Activated CD4-positive, alpha-beta T cell treated with anti-CD3 and anti-CD28 coated beads for 4 hours (primary cell): ENCODE measurements at places on chromosomes 4 and X.
A peak's percentile ranks its signal among the peaks of the same experiment; 100 is the strongest.

DNA sequence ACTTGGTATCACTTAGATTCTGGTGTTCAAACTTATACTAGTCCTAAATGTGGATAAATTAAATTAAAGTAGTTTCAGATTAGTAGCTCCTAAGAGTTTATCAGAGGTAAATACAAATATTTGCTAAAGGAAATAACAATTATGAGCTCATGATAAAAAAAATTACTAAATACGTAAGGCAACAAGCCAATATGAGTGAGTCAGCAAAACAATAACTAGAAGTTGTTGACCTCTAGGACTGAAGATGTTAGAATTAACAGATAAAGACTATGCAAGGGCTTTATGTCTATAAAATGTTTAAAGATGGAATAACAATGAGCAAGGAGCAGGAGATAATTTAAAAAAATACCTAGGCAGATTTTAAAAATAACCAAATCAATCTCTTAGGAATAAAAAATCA, 195.8 kb downstream of the CLCN4 start:
- no peak for DNase-seq

- DNase-seq: no peak
Observed at GRCh38 chr4:6087669-6088341, 69.6 kb upstream of the C4orf50 start.

DNA sequence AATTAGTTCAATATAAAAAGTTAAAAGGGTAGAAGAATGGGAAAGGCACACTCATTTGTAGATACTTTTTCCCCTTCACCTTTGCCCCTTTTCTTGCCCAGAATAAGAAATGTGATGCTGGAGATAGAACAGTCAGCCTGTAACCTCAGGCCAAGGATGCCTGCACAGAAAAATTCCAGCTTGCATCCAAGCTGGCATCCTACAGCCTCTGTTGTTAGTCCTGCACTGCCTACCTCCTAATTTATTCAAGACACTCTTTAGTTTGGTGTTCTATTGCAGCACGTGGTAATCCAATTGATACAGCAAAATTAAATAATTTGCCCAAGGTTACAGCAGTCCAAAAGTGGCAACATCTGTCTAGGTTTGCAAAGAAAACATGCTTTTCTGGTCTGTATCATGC, 9.7 kb upstream of the USO1 start:
- no peak for DNase-seq

DNA sequence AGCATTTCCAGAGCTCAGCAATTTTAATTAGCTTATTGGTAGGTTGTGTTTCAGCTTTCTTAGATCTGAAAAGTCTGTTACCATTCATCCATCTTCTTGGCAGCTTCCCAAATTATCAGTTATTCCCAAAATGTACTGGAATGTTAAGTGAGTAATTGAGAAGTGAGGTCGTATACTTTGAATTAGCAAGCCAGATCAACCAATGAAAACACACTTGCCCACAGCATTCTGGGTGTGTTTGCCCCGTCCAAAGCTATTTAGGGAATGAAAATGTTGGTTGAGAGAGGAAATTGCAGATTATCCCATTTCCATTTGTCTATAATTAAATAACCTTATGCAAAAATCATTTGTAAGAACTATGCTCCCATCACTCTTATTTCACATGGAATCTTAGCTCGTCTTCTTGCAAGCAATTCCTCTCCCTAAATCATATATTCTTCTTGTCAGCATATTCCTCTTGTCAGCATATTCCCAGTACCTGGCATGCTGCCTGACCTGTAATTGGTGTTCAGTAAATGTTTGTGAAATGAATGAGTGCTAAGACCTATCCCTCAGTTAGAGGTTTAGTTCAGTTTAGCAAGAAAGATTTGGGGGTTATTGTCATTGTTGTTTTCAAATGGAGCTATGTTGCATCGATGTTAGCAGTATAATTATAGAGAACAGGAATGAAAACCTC, 23.3 kb upstream of the ANTXR2 start:
- DNase-seq: no peak

- DNase-seq: no peak
Observed at GRCh38 chrX:71846429-71846828, 64.2 kb upstream of the NHSL2 start.

GRCh38 chrX:66012094-66012534, 27.8 kb downstream of the VSIG4 start:
- DNase-seq: no peak

- peak; percentile 9 for DNase-seq
Observed at GRCh38 chrX:78024349-78025059, 55.1 kb upstream of the PGAM4 start.

- no peak for DNase-seq
Observed at GRCh38 chrX:66872771-66873170, 233.9 kb upstream of the EDA2R start.

DNA sequence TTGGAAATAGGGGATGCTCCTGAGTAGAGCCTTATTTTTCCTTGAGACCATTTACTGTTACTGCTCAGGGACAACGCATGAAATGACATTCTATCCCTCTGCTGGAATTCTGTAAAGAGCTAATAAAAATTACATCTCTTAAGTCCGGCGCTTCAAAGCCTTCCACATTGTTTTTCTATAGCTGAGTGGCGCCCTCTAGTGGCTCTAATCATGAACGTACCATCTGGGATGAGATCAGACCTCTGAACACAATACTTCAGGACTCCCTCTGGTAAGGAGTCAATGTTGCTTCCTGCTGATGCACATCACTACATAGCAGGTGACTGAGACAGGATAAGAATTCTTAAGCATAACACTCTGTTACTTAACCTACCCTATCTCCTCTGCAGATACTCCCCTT, 6.0 kb downstream of the HMGN5 start:
- DNase-seq: peak; percentile 57

DNA sequence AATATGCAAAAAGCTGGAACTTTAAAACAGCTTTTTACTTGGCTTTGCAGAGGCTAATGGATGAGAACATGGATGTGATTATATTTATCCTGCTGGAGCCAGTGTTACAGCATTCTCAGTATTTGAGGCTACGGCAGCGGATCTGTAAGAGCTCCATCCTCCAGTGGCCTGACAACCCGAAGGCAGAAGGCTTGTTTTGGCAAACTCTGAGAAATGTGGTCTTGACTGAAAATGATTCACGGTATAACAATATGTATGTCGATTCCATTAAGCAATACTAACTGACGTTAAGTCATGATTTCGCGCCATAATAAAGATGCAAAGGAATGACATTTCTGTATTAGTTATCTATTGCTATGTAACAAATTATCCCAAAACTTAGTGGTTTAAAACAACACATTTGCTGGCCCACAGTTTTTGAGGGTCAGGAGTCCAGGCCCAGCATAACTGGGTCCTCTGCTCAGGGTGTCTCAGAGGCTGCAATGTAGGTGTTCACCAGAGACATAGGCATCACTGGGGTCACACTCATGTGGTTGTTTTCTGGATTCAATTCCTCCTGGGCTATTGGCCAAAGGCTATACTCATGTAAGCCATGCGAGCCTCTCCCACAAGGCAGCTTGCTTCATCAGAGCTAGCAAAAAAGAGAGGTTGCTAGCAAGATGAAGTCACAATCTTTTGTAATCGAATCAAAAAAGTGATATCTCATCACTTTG, 15.6 kb downstream of the TLR8 start:
- no peak for DNase-seq

DNA sequence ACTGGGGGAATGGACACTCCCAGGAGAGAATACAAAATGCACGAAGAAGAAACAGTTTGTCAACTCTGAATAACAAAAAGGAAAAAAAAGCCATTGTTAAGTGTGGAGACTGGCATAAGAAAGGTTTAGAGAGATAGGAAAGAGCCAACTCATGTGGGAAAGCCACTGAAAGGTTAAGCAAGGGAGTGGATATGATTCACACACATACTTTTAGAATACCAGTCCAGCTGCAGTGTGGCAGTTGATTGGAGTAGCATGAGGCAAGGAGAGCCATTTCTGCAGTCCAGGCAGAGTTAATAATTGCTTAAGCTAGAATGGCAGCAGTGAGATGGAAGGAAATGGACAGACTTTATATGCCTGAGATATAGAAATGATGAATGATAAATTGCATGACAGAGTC, 36.9 kb upstream of the ADAD1 start:
- no peak for DNase-seq

DNA sequence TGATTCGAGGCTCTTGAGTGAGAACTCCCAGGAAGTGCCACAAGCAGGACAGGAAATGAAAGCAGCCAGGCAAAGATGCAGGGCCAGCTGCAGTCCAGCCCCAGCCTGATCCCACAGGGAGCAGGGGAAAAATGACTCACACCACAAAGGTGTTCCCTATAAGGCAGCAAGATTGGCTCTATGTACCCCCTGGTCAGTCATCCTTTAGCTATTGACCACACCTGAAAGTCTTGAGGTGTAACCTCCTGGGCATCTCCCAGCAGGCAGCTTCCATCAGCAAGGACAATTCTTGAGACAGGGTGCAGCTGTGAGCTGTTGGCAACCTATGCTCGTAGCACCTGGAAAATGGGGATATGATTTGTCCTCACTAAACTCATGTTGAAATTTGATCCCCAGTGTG, 27.9 kb upstream of the EXOC1L start:
- no peak for DNase-seq

- DNase-seq: no peak
Observed at GRCh38 chrX:55697381-55697780, 20.2 kb upstream of the RRAGB start.

GRCh38 chr4:8195431-8195830, 3.7 kb upstream of the SH3TC1 start:
- no peak for DNase-seq

- DNase-seq: no peak
Observed at GRCh38 chr4:153067376-153067775, 131.3 kb downstream of the FHDC1 start.

DNA sequence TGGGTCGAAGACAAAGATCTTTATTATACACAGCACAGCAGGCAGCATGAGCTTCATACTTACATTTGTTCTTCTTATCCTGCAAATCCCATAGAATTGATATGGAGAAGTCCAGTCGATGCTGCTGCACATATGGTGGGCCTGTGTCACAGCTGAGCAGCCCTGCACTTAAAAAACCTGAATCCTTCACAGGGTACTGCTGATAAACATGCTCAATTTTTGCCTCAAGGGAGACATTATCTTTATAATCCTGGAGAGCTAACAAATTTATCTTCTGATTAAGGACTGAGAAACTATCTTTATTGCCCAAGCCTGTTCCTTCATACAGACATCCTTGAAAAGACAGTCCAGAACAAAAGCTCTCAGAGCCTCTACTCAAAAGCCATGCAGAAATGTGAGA, 434.4 kb upstream of the FAM47C start:
- no peak for DNase-seq

GRCh38 chr4:71270901-71271300, 67.9 kb upstream of the SLC4A4 start:
- no peak for DNase-seq

DNA sequence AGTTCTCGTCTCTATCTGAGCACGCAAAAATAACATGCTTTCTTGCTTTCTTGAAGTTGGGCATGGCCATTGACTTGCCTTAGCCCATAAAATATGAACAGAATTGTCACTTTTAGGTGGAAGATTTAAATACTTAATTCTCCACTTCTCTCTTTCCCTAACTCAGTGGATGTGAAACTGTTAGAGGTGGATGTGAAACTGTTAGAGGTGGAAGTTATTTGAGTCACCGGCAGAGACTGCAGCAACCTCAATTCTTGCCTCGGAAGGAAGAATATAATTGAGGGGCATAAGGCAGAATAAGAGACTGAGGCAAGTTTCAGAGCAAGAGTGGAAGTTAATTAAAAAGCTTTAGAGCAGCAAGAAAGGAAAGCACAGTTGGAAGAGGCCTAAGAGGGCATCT, 2.8 kb upstream of the PARM1 start:
- no peak for DNase-seq

DNA sequence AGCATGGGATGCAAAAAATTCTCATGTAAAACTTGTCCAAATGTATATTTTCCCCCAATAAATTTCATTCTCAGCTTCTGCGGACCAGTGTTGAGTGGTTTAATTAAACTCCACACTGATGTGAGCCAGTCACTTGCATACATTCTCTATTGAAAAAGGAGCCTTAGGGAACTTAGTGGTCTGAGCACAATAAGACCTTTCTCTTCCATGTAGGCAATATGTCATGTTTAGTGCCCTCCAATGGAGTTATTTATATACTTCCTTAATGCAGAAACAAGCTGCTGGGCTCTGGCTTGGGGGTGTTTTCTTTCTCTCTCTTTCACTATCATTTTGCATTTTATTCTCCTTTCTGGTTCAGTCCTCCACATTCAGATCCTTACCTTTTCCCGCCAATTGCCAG, 196.9 kb downstream of the ANAPC10 start:
- DNase-seq: no peak

DNA sequence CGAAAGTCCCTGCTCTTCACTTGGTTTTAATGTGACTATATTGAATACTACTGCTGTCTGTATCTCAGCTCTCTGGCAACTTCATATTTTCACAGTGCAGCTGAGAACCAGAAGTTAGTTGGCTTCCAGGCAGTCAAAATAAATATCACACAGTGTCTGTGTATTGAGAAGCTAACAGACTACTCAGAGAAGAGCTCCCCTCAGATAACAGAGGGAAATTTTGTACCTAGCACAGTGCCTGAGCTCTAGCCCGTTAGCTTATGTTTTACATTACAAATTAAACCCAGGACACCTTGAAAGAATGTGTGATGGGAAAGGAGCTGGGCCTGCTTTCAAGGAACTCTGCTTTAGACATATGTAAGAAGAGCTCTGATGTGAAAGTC, 22.7 kb downstream of the JADE1 start:
- DNase-seq: no peak

GRCh38 chr4:46944345-46944744, 35.3 kb upstream of the COX7B2 start:
- no peak for DNase-seq

DNA sequence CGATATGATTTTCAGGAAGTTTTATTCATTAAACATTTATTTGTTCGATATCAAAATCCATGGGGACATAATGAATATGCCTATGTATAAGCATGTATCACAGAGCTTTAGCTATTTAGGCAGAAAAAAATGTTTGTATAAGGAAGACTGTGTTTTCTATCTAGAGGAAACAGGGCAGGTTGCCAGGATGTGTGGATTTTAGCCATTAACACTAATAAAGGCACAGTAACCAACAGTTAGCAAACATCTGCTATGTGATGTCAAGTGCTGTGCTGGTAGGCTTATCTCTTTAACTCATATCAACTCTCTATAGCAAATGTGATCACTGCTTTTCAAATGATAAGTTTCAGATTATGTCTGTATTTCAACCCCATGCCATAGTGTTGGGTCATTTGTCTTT, 708.9 kb upstream of the HS3ST1 start:
- DNase-seq: no peak
